ENCODE measurements at places on chromosomes 1 and 21.

- DNase-seq: no peak
Observed at GRCh38 chr21:30081506-30081905, 85.1 kb downstream of the CLDN17 start.

GRCh38 chr1:78040484-78041089, 5.2 kb upstream of the GIPC2 start:
- DNase-seq: no peak

DNA sequence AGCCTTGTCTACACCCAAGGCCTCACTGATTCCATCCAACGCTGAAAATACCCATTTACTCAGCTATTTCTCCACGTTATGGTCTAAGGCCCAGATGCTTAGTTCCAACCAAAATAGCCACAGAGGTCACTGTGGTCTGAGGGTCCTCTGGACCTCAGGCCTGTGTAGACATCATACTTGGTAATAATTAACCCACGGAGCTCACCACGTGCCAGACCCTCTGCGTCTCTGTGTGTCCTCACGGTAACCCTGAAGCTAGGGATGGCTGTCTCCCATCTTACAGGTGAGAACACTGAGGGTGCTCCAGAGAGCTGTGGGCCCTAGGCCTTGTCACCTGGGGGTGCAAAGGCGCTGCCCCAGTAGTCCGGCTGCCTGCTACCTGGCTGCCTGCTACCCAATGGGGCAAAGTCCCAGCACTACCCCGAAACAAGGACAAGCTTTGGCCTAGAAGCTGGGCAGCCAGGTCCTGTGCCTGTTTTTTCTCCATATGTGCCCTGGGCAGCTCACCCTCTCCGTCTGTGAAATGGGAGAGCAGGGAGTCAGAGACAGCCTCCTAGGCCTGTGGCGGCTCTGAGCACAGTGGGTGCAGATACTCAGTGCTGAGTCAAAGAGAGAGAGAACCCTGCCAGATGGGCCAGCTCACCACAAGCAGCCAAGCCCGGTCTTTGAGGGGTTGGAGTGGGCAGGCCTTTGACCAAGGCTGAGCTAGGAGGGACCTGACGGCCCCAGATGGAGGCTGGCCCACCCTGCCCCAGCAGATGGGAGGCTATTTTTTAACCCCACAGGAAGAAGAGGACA, 17.0 kb upstream of the RUNX3 start:
- no peak for DNase-seq

GRCh38 chr1:5967351-5968160, 24.7 kb downstream of the NPHP4 start:
- no peak for DNase-seq

DNA sequence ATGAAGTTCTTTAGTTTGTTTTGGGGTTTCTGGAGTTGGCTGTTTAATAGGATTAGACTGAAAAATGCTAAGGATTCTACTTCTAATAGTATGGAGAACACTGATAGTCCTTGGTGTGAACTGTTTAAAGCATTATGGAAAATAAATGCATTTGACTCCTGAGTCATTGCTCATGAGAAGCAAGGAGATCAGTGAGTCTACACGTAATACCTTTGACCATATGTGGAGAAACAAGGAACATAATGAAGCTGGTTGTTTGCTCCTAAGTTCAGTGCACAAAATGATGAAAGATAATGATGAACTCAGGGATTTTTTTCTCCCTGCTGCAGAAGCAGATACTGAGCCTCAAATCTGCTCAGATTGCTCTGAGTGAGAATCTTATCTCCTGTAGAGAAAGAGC, 158.9 kb upstream of the COL11A1 start:
- DNase-seq: no peak

GRCh38 chr1:174953285-174954072, 46.3 kb upstream of the CACYBP start:
- no peak for DNase-seq

DNA sequence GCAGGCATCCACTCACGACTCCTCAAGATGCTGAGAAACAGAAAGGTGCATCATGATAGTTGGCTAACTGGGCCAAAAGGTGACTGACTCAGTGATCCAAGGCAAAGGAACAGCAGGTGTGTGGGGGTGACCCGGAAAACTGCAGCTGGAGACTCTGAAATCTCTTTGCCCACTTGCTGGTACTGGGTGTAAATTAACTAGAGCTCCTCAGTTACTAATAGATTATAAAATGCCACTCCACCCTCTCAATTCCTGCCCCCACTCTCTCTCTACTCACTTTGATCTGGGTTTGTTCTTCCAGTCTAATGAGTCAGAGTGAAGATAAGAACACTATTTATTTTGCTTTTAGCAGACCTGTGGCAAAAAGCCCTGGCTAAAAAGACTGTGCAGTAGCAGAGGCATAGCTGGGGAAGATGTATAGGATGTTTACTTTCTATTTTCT, 7.2 kb upstream of the PIGC start:
- DNase-seq: no peak

GRCh38 chr1:207454046-207454964, at the start of gene CR2:
CR2 (plus strand) TSS chr1:207454328; CDS start chr1:207454419, 91 bp downstream.
- DNase-seq: no peak

- no peak for DNase-seq
Observed at GRCh38 chr1:184629266-184629665, 125.4 kb downstream of the EDEM3 start.

DNA sequence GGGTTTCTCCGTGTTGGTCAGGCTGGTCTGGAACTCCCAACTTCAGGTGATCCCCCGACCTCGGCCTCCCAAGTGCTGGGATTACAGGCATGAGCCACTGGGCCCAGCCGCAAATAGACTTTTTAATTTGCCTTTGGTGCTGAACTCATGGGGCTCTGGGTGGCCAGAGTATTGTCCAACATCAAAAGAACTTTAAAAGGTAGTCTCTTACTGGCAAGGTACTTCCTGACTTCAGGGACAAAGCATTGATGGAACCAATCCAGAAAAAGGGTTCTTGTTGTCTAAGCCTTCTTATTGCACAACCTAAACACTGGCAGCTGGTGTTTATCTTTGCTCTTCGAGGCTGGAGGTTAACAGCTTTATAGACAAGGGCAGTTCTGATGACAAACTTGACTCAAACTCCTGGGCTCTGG, 3.8 kb upstream of the KTI12 start:
- DNase-seq: no peak

DNA sequence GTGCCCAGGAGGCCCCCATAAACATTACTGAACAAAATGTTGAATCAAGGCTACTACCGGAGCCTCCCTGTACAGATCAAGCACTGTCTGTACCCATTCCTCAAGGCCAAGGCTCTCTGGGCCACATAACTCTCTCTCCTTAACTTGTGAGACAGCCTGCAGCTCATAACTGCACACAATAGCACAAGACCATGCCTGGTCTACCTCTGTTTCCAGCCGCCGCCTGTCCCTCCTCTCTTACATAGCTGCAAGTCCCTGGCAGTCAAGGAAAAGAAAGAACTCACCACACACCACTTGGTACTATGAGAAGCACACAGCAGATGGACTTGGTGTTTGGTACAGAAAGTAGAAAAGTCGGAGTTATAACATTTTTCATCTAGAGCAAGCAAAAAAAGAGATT, 91.1 kb downstream of the SSBP3 start:
- DNase-seq: no peak

GRCh38 chr1:185608177-185608576, 126.0 kb upstream of the HMCN1 start:
- DNase-seq: no peak

DNA sequence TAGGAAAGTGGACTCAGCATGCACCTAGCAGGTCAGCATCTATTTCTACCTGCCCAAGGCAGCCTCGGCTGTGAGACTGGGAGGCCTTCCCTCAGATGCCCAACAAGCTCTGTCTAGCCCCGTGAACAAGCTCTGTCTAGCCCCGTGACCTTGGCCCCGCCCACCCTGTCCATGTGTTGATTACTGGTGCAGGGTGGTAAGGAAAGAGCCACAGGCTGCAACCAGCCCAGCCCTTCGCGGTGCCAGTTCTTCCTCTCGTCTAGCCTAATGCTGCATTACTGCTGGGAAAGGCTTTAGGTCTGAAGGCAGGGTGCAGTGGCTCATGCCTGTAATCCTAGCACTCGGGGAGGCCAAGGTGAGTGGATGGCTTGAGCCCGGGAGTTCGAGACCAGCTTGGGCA, 2.2 kb downstream of the GPR153 start:
- DNase-seq: no peak

DNA sequence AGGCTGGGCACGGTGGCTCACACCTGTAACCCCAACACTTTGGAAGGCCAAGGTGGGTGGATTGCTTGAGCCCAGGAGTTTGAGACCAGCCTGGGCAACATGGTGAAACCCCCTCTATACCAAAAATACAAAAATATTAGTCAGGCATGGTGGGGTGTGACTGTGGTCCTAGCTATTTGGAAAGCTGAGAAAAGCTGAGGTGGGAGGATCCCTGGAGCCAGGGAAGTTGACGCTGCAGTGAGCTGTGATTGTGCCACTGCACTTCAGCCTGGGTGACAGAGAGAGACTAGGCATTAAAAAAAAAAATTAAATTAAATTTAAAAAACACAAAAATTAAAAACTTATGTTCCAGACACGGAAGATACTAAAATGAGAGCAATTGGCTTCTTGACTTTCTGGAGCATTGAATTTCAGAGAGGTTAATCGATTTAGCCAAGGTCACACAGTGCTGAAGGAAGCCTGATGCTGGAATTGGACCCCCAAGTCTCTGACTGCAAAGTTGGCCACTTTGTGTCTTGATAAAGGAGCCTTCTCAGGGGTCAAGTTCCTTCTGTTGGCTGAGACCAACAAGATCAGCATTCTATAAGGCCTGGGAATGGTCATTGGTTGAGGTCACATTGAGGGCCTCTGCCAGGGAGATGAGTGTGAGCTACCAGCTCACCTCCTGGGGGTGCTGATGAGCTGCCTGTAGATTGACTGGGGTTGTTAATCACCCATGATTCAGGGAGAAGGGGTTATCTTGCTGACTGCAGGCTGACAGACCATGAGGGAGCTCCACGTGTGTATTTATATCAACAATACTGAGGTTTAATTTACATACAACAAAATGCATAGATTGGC, 54.3 kb downstream of the RPS6KA1 start:
- DNase-seq: no peak

DNA sequence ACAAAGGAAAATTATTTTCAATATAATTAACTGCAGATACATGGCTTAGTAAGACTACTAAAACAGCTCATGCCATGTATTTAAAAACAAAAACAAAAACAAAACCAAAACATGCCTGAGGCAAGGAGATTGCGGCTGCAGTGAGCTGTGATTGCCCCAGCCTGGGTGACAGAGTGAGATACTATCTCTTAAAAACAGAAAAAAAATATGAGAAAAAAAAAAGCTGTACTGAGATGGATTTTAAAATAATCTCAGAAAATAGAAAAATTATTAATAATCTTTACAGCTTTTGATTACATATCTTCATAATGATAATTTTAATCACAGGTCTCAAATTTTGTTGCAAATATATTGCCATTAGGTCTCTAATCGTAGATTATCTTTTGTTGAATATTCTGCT, 24.0 kb upstream of the LIN9 start:
- no peak for DNase-seq

DNA sequence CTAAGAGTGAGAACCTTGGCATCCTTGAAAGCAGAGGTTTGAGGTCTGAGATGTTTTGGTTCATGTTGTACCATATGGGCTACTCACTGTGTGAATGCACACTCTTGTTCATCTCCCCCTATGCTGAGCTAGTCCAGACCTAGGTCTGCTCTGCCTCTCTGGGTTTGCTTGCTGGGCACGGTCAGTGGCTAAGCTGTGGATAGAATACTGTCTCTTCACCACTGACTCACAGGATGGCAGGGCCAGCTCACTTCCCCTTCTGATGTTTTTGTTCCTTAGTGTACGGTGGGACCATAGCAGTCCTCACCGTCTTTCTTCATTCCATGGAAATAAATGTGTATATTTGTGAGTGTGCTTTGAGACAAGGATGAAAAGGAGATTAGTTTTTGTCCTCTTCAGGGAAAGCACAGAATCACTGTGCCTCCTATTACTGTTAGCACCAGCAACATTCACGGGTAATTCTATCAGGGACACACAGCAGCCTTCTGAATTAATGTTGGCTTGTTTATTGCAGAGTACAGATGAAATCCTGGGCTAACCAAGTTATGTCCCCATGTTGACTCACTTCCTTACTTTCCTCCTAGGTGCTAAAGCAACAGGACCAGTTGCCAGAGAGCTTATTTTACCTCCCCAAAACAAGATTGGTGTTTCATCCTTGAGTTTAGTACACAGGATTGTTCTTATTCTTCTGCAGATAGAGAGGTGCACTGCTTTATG, 56.9 kb upstream of the IVNS1ABP start:
- DNase-seq: no peak

- no peak for DNase-seq
Observed at GRCh38 chr21:34046917-34047316, 26.5 kb upstream of the MRPS6 start.

DNA sequence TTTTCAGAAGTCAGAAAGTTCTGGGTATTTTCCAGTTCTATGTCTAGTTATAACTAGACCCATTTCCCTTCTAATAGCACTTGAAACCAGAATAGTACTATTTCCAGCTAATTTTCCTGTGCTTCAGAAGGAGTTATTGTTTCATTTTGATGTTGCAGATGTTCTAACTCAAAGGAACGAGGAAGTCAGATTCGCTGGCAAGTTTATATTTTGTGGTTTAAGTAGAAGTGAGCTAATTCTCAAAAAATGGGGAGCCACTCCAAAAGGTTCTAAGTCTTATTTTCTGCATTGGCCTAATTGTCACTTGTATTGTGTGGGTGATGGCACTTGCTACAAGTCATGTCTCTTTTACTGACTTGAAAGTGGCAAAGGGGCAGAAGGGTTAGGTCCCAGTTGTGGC, 18.1 kb downstream of the CCDC185 start:
- no peak for DNase-seq

GRCh38 chr21:28875078-28875477, 117.6 kb downstream of the LTN1 start:
- no peak for DNase-seq

DNA sequence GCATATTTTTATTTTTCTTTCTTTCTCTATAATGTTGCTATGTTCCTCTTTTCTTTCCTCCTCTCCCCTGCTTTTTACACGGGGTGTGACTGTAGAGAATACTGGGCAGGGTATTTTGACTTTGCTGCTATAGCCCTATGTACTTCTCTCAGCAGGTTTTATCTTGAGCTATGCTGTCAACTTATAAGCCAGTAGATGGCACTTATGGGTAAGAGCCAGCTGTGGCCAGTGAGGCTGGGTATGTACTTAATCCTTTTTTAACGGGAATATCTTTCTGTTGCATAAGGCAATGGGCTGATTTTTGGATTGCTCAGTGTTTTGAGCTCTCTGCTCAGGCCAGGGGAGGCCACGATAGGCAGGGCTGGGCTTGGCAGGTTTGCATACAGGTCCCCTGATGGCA, 99.0 kb downstream of the KCNK2 start:
- DNase-seq: no peak

GRCh38 chr1:201214461-201214860, 23.8 kb downstream of the IGFN1 start:
- no peak for DNase-seq

GRCh38 chr1:22828484-22829308, 118.1 kb downstream of the EPHB2 start:
- DNase-seq: no peak

GRCh38 chr1:227401562-227402342, 83.5 kb upstream of the CDC42BPA start:
- no peak for DNase-seq

All from activated T-helper 1 cell treated with Interleukin-2 at 50 U/mL for 16 hours (primary cell).